ENCODE measurements at places on chromosomes 13 and 19.

DNA sequence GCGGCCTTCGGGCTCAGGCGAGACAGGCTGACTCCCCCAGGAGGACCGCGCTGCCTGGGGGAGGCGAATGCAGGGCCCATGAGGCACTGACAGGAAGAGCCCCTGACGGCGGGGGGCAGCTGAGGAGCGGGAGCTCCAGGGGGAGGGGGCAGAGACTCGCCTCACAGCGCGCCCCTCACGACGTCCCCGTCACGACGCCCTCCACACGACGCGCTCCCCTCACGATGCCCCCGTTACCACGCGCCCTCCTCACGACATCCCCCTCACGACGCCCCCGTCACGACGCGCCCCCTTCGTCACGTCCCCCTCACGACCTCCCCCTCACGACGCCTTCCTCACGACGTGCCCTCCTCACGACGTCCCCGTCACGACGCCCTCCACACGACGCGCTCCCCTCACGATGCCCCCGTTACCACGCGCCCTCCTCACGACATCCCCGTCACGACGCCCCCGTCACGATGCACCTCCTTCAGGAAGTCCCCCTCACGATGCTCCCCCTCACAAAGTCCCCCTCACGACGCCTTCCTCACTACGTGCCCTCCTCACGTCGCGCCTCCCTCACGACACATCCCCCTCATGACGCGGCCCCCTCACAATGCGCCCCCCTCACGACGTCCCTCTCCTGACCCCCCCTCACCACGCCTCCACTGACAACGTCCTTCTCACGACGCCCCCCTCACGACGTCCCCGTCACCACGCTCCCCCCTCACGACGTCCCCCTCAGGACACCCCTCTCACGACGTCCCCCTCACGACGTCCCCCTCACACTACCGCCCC, 99.6 kb downstream of the ING1 start:
- no peak for DNase-seq

DNA sequence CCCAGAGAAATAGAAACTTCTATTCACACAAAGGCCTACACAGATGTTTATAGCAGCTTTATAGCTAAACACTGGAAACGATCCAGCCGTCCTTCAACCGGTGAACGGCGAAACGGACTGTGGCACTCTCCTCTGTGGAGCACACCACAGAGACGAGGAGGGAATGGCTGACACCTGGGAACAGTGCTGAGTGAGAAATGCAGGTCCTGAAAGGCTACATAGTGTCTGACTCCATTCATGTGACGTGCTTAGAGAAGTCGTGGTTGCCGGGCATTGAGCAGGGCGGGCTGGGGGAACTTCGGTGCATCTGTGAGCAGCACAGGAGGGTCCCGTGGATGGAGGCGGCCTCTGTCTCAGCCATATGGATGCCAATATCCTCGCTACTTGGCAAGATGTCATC, 3.1 kb upstream of the GRK1 start:
- DNase-seq = no peak

DNA sequence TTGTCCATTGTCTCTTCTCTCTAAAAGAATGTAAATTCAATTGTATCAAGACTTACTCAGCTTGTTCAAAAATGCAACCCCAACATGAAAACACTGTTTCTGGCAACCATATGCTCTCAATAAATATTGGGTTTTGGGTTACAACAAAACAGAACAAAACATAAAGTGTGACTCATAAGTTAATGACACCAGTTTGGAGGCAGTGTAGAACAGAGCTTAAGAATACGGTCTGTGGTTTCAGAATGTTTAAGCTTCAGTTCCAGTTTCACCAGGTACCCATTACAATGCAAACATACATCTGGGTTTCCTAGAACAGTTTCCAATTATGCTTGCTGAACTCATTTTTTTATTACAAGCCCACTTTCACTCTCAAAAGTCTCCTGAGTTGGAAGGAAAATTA, 285.8 kb upstream of the PCDH9 start:
- no peak for DNase-seq

GRCh38 chr19:42965176-42965575, 28.2 kb upstream of the PSG7 start:
- no peak for DNase-seq

DNA sequence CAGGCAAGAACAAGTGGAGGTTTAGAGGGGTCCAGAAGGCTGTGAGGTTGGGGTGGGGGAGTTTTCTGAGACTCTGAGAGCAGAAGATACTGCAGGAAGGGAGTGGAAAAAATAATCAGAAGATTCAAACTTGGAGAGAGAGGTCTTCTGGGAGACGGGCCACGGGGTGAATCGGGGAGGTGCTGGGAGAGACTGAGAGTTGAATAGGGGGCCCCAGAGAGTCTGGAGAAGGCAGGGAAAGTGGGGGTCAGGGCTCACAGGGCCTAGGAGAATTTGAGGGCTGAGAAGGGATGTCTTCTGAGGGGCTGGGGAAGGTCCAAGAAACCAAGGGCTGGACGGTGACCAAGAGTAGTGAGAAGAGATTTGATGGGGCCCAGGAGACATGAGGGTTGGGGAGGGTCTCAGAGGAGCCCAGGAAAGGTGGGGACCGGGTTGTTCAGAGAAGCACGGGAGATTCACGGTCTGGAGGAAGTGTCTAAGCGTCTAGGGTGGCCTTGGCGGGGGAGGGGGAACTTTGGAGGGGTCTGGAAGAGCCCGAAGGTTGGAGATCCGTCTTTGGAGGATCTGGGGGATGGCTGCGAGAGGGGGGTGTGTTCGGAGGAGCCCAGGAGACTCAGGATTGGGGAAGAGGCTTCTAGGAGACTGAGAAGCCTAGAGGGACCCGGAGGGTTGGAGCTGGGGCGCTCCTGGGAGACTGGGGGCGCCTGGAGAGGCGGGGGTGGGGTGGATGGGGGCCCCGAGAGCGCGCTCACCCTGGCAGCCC, 1.5 kb downstream of the KCNC3 start:
- no peak for DNase-seq

GRCh38 chr19:2721570-2722540, 683 bp upstream of the DIRAS1 start:
- DNase-seq = no peak

GRCh38 chr13:71606818-71607217, 260.2 kb downstream of the DACH1 start:
- no peak for DNase-seq

DNA sequence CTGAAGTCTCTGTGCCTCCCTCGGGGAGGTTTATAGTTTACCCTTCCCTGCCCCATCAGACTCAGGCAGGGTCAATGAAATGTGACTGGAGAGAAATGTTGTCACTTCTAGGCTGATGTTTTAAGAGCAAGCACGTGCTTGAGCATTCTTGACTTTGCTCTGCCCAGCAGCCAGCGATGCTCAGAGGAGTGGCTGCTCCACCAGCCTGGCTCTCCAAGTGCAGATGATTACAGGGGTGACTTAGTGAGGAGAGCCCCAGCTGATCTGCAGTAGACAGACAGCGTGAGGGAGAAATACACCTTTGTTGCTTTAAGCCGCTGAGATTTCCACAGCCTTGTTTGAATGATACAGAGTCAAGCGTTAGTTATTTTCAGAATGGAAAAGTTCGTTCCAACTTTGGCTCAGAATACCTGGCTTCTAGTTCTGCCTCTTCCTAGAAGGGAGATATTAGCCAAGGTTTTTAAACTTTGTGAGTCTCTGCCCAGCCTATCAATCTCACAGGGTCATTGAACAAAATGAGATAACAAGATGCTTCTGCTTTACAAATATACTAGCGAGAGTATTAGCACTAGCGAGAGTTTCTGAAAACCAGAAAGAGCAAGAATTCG, 143.6 kb downstream of the OXGR1 start:
- no peak for DNase-seq

DNA sequence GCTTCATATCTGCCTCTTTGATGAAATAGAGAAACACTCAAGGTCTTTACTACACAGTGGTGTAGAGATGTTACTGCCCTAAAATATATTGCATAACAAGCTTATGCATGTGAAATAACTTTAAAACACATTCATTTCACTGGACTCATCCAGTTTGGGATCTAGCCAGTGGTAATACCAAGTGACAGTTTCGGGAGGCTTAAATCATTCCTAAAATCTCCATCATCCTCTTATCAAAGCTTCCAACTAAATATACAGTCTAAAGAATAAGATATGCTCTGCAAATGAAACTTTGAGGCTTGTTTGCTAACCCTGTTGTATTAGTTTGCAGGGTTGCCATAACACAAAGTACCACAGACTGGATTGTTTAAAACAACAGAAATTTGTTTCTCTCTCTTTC, 52.8 kb downstream of the THSD1 start:
- DNase-seq = no peak

GRCh38 chr13:88958821-88959220, 1287.7 kb downstream of the SLITRK5 start:
- DNase-seq = no peak

DNA sequence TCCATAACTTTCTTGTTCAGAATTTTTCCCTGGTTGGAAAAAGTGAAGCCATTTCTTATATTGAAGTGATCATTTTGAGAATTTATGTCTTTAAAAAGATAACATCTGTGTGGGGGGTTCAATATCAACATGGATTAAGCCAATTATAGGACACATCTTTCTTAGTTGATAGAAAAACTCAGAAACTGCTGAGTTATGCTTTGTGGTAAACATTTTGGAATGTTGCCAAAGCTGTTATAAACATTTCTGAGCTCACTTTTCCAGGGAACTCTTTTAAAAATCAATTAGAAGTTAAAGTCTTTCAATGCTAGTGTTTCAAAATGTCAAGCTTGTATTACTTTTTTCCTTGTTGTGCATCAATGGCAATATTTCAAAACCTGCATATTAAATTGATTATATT, 248.8 kb downstream of the DACH1 start:
- DNase-seq = no peak

GRCh38 chr19:30066781-30067759, 125.0 kb downstream of the URI1 start:
- DNase-seq = no peak

DNA sequence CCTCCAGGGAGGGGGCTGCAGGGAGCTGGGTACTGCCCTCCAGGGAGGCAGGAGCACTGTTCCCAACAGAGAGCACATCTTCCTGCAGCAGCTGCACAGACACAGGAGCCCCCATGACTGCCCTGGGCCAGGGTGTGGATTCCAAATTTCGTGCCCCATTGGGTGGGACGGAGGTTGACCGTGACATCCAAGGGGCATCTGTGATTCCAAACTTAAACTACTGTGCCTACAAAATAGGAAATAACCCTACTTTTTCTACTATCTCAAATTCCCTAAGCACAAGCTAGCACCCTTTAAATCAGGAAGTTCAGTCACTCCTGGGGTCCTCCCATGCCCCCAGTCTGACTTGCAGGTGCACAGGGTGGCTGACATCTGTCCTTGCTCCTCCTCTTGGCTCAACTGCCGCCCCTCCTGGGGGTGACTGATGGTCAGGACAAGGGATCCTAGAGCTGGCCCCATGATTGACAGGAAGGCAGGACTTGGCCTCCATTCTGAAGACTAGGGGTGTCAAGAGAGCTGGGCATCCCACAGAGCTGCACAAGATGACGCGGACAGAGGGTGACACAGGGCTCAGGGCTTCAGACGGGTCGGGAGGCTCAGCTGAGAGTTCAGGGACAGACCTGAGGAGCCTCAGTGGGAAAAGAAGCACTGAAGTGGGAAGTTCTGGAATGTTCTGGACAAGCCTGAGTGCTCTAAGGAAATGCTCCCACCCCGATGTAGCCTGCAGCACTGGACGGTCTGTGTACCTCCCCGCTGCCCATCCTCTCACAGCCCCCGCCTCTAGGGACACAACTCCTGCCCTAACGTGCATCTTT, 7.8 kb upstream of the CEACAM5 start:
- DNase-seq = no peak

GRCh38 chr13:40024967-40025714, 369.7 kb downstream of the COG6 start:
- no peak for DNase-seq

- DNase-seq = no peak
These were observed 112.8 kb upstream of the GPR12 start for GRCh38 chr13:26873386-26873698.

DNA sequence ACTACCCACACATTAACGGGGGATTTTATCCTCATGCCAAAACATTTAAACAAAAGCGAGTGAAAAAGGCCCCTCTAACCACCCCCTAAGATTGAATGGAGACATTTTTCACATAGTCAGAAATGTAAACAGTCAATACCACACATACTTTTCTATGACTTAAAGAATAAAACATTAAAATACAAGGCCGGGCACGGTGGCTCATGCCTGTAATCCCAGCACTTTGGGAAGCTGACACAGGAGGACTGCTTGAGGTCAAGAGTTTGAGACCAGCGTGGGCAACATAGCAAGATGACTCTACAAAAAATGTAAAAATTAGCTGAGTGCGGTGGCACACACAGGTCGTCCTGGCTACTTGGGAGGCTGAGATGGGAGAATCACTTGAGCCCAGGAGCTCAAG, 47.3 kb downstream of the MPHOSPH8 start:
- DNase-seq = no peak

- DNase-seq = no peak
These were observed 904.5 kb downstream of the SLITRK6 start for GRCh38 chr13:84894749-84895148.

DNA sequence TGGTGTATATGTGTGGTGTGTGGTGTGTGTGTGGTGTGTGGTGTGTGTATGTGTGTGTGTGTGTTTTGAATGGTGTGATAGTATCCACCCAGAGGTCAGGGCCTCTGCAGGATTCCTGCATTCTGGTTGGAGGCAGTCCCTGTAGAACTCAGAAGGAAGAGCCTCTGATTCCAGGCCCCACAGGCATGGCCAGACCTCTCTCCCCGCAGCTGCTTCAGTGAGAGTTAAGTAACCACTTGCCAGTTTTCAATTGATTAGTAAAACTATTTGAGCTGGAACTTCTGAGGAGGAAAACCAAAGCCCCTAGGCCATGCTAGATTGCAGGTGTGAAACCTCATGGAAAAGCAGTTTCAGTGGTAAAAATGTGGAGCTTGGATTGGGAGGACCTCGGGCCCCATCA, 2.1 kb downstream of the ATP12A start:
- no peak for DNase-seq

DNA sequence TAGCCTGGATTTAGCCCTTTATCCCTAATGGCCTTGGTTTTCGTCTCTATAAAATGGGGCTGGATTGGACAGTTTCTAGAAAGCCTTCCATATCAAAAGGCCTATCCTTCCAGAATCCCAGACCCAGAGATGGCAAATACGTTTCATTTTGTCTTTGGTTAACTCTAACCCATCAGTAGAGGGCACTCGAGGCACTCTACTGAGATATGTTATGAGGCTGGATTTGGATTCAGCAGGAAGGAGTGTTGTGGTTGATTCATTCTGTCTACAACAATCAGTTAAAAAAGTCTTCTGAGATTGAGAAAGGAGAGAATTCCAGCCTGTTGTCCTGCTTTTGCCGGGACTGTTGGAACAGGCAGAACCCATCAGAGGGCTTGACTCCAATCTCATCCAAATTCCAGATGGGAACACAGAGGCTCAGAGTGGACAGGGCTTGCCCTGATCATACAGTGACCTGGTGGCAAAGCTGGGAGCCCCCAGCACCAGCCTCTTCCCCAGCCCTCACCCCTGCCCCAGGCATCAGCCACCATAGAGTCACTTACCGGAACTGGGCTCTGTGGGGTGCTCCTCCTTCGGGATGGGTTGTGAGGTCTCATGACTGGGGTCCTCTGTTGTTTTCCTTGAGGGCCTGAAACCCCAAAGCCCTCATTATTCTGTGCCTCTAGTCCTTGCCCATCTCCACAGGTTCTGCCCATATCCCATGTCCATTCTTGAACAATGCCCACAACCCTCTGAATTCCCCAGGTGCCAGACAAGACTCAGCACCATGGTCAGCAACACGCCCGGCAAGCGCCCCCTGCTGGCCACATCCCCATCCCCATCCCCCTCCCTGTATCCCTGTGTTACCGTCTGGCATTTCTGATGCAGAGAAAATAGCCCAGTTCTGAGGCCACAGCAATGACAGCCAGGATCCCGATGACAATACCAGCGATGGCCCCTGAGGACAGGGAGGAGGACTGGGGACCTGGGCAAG, 12.3 kb upstream of the ZNF180 start:
- no peak for DNase-seq

Data from CD8-positive, alpha-beta memory T cell (primary cell).